DMS 273 treated with DMSO at 0.1 percent for 48 hours (cell line): ENCODE measurements at places on chromosomes 16 and 17.

GRCh38 chr16:11389631-11390565 lies 44.6 kb downstream of the RMI2 start:
- DNase-seq: no peak

DNA sequence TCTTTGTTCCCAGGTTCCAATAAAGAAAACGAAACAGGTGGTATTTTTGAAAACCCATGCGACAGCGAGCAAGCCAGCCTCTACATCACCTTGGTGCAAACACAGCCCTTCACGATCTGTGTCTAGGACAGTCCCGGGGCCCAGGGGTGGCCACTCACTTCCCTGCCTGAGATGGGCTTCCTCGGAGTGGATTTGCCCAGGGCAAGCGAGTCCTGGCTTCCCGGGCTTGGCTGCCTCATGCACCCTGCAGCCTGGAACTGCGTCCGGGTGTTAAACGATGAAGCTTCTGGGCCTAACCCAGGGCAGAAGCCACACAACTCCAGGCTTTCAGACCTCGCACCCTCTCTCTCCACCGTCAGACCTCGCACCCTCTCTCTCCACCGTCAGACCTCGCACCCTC lies 66.0 kb downstream of the RPH3AL start:
- DNase-seq: no peak

DNA sequence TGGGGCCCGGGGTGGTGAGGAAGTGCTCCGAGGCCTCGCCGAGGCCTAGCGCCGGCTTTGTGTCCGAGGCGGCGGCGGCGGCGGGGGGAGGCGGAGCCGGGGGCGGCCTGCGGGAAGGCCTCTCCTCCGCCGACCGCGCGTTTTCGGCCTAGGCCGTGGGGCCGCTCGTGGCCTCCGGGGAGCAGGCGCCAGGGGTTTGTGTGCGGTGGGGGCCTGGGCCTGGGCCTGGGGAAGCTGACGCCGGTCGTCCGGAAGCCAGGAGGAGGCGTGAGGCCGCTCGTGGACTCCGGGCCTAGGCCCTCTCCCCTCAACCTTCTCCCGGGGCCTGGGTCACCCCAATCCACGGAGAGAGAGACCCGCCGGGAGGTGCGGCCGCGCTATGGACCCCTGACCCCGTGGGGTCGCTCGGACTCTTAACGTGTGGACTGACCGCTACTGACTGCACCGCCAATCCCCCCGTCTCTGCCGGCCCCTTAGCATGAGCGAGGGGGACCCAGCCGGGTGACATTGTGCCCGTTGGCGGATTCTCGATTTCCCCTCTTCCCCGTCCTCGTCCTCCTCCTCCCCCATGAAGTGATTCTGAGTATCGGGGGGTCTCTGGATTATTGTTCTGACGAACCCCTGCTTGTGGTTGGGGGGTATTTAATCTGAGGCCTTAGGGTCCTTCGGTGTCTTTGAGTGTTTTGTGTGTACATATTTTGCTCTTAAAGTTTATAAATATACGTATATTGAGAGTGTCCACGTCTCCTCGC lies 660 bp downstream of the RBBP6 start:
- no peak for DNase-seq

GRCh38 chr17:73387746-73388577 lies 76.2 kb upstream of the CDC42EP4 start:
- no peak for DNase-seq

GRCh38 chr17:16328997-16329396 lies 24.3 kb downstream of the CENPV start:
- no peak for DNase-seq

DNA sequence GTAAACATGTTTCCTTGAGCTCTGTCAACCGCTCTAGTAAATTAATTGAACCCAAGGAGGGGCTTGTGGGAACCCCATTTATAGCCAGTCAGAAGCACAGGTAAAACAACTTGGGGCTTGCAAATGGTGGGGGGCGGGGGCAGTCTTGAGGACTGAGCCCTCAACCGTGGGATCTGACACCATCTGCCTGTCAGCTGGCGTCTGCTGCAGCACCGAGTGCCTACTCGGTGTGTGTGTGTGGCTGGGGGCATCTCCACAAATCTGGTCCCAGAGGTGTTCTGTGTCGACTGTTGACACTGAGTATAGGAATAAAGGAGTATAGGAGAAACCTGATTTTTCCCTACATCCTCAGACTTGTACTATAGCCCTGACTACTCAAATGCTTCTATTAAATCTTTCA lies 20.6 kb downstream of the CREBBP start:
- DNase-seq: no peak
